ENCODE measurements at places on chromosomes 1 and 21.

DNA sequence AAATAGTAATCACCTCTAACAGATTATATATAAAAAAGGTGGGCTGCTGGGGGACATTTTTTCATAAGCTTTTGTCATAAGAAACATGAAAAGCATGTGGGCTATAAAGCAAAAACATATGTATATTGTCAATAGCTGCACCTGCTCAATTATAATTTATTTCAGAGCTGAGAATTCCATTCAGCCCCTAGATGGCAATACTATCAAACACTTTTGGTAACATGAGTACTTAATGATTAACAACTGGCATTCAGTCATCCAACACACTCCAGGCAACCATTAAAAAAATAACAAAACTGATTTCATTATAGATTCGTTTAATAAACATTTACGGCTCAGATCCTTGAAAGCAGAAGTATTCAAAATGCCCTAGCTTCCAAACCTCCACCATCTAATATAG lies 115.1 kb downstream of the KCTD3 start:
- no peak for DNase-seq

- no peak for DNase-seq
Observed at GRCh38 chr1:25062621-25063255, 132.7 kb upstream of the RUNX3 start.

DNA sequence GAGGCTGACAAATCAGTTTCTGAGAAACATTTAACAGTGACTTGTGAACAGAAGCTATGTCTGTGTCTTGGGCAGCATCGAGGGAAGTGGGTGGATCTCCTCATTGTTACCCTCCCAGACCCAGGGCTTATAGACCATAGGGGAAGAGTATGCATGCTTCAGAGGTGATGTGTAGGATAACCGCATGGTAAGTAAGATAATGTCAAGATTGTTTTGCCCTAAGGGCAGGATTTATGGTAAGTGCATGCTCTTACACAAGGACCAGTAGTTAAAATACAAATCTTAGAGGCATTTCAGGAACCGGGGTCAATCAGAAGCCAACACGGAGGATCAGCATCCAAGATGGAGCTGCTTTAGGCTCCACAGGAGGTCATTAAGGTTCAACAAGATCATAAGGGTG lies 7.7 kb upstream of the PRMT2 start:
- DNase-seq = no peak

DNA sequence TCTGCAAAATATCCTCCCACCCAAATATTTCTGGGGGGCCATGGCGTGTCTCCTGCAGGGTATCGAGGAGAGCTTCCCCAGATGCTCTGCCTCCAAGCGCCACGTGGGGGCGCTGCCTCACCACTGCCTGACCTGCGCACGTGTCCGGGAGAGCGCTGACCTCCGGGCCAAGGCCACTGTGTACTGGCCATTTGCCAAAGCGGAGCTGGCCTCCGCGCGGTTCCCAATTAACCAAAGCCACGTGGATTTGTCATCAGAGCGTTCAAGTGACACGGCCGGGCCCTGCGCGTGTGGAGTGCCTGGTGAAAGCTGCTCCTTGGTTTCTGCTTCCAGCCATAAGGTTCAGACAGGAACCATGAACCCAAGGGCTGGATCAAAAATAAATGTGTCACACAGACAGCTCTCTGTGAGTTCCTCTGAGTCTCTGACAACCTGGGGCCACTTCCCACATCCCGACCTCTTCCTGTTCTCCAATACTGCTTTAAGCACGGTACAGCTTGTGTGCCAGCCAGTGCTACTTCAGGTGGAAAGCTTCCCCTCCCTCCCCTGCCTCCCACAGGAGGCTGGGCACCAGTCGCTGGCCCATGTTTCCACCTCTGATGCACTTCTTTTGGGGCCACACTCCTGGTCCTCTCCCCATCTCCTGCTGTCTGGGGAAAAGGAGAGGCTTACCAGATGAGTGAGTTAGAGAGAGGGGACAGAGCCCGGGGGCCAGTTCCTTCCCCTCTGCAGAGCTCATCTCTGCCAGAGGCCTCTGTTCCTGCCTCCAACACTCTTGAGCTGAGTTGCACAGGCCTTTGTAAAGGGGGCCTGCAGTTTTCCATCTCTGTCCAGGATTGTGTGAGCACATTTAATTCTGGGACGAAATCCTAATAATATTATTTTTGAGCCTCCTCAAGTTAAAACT lies 26.1 kb downstream of the ZP4 start:
- no peak for DNase-seq

DNA sequence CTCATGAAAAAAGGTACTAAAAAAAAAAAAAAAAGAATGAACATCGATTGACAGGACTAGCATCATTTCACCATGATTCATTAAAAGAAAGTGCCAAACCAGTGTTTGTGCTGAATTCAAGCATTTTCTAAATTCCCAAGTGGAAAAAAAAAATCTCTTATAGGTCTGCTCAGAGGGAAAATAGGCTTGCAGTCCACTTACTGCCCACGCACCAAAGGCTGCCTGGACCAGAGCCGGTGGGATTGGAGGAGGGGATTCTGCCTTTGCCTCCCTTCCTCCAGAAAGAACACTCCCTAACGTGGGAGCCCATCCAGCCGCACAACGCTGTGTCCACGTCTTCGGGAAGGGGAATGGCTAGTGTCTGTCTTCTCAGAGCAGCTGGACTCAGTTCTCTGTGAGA lies 5.5 kb upstream of the TRAPPC10 start:
- DNase-seq = no peak

- DNase-seq = no peak
Observed at GRCh38 chr1:110213143-110213540, 3.0 kb downstream of the KCNC4 start.

- no peak for DNase-seq
Observed at GRCh38 chr1:231159963-231160761, 1.7 kb upstream of the TRIM67 start.

DNA sequence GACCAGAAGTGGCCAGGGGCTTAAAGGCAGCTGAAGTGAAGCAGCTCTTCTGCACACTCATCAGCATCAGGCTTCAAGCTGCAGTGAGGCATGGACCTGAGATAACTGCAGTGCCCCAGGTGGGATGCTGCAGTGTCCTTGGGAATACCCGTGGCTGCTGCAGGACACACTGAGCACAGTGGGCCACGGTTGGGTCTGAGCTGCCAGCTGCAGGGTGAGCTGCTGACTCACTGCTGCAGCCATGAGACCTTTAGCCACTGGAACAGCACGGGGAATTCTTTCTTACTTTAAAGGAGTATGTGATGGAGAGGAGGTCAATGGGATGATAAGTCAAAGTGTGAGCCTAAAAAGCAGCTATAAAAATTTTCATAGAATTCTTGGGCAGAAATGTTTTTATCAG lies 102.1 kb downstream of the XCL2 start:
- DNase-seq = no peak

- no peak for DNase-seq
Observed at GRCh38 chr1:109969146-109969829, 15.3 kb upstream of the AHCYL1 start.

DNA sequence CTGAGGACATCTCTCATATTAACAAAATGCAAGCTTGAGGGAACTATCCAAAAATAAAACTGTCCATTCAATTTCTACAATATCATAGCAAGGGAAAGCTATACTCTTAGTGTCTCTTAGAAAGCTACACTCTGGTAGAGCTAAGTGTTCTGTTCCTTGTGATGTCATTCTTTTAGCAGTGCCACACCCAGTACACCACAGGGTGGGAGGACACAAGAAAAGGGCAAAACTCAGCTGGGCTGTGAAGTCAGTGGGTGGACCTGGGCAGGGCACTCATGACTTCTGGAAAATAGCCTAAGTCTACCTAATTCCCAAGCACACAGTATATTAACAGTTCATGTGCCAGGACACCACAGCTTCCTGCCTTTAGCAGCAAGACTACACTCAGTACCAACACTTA lies 42.2 kb upstream of the TNFSF4 start:
- DNase-seq = no peak

GRCh38 chr1:91900562-91900961 lies 14.6 kb upstream of the TGFBR3 start:
- DNase-seq = no peak

GRCh38 chr1:17128361-17128760 lies 9.1 kb upstream of the PADI2 start:
- peak; percentile 3 for DNase-seq

GRCh38 chr1:27816921-27817630 lies 13.5 kb upstream of the PPP1R8 start:
- no peak for DNase-seq

- no peak for DNase-seq
Observed at GRCh38 chr1:189970331-189971230, 507.1 kb downstream of the BRINP3 start.

- DNase-seq = no peak
Observed at GRCh38 chr1:28417926-28418637, 48.5 kb downstream of the PHACTR4 start.

DNA sequence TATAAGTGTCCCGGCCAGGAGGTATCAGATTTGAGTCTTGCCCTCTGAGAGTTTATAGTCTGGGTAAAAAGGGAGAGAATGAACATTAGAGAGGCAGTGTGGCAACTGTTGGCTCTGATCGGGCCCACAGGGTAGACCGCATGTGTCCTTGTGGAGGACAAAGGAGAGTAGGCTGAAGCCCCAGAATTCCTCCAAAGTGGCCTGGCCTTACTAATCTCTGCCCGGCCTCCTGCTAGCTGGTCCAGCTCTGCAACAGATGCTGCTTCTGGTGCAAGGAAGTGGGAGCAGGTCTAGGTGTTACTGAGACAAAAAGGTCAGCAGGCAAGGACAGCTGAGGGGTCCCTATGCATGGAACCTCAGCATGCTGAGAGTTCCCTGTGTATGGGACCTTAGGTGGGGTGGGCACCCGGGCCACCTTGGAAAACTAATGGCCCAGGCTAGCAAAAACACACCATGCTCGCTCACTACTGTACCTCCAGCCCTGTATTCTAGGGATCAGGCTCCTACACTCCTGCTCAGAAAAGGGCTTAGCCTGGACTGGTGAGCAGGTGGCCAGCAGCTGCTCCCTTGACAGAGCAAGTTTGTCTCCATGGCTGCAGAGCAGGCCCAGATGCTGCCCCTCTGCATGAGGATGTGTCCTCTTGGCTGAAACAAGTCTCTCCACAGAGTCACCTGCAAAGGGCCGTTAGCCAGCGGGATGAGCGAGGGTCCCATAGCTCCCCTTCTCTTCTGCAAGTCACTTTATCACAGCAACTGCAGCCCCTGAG lies 30.3 kb upstream of the RGS16 start:
- no peak for DNase-seq

DNA sequence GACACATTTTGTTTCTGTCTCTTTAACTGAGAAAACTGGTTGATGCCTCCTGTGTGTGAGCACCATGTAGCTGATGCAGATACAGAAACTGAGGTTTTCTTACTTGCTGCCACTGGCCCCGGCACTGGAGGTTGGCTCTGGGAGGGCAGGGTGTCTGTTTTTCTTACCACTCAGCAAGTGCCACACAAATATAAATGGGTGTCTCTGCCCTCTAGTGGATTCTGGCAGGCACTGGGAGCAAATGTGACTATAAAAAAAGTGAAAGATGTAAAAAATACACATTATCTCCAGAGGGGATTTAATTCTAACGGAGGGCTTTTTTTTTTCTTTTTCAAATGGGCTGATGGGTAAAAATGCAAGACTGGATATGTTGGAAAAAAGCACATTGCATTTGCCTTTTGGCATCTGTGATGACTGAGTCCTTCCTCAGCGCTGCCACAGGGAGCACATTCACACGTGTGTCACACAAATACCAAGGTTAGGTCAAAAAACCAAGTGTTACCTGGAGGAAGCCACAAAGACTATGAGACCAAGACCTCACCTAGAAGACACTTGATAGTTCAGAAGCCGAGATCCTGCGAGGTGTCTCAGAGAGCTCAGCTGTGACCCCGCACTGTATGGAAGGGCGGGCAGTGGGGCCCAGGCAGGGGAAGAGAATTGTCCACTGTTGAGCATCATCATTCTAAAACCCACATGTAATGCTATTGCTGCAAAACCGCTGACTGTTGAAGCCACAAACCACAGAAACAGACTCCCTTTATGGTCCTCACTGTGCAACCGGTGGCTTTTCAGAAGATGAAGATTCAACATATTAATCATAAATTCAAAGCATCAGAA lies 18.9 kb downstream of the PGBD2 start:
- DNase-seq = peak; percentile 77

GRCh38 chr1:203544485-203544884 lies 50.5 kb downstream of the OPTC start:
- DNase-seq = no peak

DNA sequence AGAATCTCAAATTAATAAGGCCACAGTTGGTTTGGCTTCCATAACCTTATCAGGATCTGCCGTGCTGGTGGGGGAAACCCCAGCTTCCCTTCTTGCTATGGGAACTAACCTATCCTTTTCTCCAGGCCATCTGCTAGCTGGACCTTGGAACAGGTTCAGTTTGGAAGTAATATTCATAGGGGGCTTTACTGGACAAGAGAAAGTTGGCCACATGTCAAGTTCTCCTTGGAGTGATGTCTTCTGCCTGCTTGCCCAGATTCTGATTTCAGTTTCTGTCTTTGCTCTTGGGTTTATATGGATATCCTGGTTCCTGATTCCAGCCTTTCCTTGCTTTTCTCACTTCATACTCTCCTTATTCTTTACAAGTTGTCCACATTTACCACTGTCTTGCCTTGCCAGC lies 279.6 kb downstream of the ASTN1 start:
- DNase-seq = no peak

- no peak for DNase-seq
Observed at GRCh38 chr1:204447190-204447589, 35.6 kb upstream of the PPP1R15B start.

DNA sequence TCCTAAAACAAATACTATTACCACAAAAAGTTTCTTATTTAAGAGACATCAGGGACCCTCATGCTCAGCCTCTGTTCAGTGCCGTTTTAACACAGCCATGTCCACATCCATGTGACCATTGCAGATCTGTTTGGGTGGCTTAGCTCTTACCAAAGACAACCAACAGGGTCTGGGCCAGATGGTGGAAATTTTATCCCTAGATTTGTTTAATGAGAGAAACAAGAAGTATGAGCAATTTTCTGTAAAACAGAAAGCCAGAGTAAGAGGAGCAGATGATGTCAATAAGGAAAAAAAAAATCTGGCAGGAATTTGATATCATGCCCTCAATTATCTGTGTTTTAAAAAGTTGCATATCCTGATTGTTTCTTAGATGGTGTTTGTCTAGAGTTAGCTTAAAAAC lies 299.9 kb downstream of the TM2D1 start:
- no peak for DNase-seq

DNA sequence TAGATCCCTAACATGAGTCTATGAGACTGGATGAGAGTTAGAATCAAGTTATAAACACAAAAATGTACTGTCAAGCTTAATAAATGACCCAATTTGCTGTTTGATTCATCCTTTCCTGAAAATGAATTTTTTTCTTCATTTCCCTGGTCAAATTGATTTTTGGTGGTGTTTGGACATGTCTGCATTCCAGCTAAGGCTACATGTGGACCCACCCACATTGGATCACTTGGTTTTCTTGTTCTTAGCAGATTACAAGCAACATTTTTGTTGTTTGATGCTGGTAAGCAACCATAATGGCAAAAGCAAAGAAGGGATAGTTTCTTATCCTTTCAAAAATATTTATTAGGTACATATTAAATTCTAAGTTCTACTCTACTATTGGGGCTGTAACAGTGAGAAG lies 181.1 kb downstream of the NEK7 start:
- DNase-seq = no peak

DNA sequence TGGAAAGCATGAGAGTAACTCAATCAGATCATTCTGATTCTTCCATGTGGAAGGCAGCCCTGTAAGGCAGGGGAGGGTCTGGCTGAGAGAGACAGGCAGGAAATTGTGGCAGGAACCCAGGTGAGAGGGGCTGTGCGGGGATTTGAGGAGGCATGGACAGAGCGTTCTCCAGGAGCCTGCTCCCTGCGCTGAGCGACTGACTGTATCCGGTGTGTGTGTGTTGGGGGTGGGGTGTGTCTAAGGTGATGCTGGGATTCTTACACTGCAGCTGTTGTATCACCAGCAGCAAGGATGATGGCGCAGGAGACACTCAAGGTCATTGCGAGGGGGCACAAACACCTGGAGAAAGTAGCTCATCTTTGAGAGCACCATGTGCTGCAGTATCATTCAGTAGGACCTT lies 128.5 kb downstream of the RHOU start:
- no peak for DNase-seq

Data from CD4-positive, alpha-beta T cell treated with Interleukin-17A for 1 hour (primary cell).